ENCODE measurements at places on chromosomes 2 and 18.
A peak's percentile ranks its signal among the peaks of the same experiment; 100 is the strongest.

DNA sequence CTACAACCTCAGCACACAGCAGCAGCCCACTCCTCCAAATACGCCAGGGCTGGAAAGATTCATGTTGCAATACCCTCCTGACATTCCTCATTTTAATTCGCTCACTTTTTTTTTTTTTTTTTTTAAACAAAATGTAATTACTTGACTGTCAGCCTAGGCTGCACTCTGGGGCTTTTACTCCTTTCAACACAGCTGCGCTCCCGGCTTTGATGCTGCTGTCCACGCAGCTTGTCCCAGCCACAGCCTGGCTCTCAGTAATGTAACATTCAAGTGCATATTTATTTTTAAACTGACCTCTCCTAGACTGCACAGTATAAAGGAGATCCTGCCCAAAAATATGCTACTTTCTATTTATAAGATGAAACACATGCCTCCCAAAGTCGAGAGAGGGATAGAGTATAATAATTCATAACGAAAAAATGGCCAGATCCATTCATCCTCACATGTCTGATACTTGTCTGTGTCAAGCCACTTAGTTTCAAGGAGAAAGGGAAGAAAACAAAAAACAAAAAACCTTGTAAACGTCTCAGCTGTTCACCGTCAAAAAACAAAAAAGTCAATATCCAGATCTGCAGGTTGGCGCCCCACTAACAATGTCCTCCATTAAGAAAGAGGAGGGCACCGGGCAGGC is 949 bp downstream of the CDC42EP3 start:
- DNase-seq = no peak

DNA sequence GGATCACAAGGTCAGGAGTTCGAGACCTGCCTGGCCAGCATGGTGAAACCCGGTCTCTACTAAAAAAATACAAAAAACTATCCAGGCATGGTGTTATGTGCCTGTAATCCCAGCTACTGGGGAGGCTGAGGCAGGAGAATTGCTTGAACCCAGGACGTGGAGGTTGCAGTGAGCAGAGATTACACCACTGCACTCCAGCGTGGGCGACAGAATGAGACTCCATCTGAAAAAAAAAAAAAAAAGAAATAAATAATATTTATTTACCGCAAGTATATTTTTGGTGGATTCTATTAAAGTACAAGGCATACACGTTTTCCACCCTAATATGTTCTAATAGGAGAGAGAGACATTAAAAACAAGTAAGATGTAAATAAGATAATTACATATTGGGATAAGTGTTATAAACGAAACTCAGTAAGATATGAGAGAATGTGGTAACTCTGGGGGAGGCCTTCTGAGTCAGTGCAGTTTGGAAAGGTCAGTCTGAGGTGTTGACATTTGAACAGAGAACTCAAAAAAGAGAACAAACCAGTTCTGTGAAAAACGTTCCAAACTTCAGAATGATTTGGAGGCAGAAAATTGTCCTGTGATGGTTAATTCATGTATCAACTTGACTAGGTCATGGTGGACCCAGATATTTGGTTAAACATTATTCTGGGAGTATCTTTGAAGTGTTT is 8.8 kb upstream of the POLI start:
- no peak for DNase-seq

- no peak for DNase-seq
Observed at GRCh38 chr2:222433332-222434173, 9.2 kb downstream of the SGPP2 start.

GRCh38 chr2:225013425-225014365 is 28.6 kb downstream of the DOCK10 start:
- no peak for DNase-seq

- DNase-seq = no peak
Observed at GRCh38 chr18:79540161-79540903, 139.3 kb upstream of the CTDP1 start.

- DNase-seq = peak; percentile 30
Observed at GRCh38 chr2:157055660-157056199, 201.8 kb upstream of the GALNT5 start.

DNA sequence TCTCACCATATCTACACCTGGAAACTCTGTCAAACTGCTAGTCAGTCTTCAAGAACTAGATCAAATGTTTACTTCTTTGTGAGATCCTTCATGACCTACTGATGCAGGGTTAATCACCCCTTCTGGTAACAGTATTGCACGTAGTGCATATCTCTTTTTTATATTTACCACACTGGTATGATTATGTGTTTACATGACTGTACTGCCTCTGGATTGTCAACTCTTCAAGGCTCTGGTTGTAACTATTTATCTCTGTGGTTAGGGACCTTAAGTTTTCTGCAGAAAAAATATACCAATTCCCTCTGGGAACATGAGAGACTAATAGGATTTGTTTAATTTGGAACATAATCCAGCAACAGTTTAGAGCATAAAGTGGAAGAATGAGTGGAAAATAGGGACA is 135.5 kb downstream of the PDE1A start:
- no peak for DNase-seq

- DNase-seq = no peak
Observed at GRCh38 chr2:96527286-96528005, 9.1 kb upstream of the ARID5A start.

DNA sequence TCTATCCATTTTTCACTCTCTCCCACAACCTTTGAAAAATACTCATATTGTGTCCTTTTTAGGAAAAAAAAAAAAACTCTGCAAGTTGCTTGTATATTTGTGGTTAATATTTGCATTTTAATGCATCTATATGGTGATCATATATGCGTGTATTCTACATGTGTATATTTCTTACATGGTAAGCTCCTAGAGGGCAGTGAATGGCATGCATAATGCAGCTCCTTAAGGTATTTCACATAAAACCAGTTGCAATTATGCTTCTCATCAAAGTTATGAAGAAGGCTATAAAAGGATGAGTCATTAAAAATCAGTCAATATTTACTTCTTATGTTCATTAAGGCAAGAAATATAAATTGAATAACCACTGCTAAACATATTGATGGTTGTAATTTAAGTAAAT is 100.8 kb downstream of the LRP1B start:
- no peak for DNase-seq

GRCh38 chr2:217462121-217462520 is 540.7 kb downstream of the TNS1 start:
- DNase-seq = no peak

DNA sequence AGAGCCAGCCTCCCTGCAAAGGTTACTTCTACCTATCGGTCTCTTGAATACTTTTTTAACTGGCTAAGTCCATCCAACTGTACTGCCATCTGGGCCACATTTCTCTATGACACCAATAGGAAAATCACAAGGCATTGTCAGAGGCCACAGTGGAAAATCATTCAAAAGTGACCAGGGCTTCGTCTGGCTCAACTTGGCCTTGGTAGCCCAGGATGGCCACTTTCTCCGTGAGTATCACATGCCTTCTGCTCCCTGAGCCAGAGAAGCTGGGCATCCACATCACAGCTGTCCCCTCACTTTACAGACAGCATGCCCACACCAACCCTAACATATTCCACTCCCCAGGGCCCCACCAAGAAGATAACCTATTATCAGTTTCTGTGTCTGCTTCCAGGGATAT is 5.8 kb downstream of the CIB4 start:
- DNase-seq = no peak

DNA sequence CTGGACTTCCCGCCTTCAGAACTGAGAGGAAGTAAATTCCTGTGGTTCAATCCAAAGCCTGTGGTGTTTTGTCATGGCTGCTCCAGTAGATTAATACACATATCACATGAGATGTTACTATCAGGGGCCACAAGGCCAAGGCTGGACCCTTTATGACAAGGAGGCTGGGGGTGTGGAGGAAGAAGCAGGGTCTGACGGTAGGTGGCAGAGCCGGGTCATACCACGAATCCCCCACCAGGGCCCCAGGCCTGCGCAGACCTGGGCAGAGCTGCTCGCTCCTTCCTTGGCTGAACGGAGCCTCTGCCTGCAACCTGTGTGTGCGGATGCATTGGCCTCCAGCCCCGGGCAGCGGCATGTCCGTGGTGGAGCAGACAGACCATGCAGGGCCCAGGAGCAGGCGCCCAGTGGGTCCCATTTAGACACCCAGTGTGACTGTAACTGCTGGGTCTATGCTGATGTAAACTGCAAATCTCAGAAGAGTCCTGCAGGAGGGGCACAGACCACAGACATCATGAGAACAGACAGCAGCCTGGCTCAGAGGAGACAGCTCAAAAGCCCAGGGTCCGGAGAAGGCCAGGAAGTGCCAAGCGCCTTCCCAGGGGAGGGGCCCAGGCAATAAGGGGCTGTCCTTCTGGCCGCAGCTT is 155.2 kb downstream of the PXDN start:
- no peak for DNase-seq

DNA sequence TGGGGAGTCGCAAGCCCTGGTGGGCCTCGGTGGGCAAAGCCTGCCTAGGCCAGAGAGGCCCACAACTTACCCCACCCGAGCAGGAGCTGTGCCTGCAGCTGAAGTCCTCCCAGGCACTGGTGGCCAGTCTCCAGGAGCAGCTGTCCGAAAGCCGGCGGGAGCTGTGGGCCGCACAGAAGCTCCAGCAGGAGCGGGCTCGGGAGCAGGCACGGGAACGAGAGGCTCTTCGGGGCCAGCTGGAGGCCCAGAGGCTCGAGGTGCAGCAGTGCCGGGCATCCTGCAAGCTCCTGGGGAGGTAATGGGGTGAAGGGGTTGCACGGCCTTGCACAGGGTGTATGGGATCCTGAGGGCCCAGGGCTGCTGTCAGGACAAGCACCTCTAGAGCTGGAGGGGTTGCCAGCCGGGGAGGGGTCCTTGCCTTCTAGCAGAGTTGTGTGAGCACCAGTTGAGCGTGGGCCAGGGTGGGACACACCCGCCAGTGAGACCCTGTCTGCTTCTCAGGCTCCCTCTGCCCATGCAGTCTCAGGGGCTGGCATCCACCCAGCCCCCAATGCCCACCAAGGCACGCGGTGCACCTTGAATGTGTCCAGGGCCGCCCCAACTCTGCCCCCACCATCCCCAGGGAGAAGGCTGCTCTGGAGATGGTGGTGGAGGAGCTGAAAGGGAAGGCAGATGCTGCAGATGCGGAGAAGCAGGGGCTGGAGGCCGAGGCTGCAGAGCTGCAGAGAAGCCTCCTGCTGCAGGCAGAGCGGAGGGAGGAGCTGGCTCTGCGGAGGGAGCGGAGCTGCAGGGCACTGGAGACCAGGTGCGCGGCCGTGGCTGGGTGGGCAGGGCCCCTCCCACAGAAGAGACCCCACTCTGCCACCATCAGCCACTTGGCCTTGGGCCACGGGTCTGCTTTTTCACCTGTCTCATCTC is 27.2 kb downstream of the CROCC2 start:
- DNase-seq = no peak

GRCh38 chr2:77391119-77391518 is 131.1 kb downstream of the LRRTM4 start:
- no peak for DNase-seq

DNA sequence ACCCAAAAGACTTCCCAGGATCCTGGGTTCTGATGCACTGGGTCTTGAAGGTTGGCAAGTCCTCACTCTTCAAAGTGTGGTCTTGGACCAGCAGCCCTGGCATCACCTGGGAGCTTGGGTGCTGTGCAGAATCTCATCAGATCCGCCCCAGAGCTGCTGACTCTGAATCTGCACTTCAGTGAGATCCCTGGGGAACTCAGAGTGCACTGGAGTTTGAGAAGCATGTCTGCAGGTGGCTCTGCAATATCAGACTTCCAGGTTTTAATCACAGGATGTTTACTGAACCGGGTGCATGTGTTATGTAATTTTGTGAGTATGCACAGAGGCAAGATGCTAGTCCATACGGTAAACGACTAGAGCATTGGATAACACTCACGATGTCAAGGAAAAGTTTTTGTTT is 58.0 kb upstream of the BOD1L2 start:
- no peak for DNase-seq

GRCh38 chr18:50649821-50650220 is 89.9 kb downstream of the MAPK4 start:
- no peak for DNase-seq

- DNase-seq = no peak
Observed at GRCh38 chr2:74526649-74527230, 709 bp upstream of the DQX1 start.

DNA sequence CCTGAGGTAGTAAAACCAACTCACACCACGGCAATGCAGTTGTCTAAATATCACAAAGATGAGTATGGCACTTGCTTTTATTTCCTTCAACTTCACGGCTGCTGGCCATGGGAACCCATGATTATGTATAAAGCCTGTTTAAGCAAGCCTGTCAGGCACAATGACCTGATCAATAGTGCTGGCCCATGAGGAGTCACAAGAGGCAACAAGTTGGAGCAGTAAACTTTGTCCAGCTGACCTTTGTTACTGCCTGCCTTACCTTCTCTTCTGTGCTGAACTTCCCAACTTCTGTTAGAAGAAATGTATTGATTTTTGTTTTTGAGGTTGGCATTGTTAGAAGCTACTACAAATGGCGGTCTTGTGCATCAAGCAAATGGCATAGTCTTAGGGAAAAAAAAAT is 151.9 kb downstream of the RAB3GAP1 start:
- DNase-seq = no peak

DNA sequence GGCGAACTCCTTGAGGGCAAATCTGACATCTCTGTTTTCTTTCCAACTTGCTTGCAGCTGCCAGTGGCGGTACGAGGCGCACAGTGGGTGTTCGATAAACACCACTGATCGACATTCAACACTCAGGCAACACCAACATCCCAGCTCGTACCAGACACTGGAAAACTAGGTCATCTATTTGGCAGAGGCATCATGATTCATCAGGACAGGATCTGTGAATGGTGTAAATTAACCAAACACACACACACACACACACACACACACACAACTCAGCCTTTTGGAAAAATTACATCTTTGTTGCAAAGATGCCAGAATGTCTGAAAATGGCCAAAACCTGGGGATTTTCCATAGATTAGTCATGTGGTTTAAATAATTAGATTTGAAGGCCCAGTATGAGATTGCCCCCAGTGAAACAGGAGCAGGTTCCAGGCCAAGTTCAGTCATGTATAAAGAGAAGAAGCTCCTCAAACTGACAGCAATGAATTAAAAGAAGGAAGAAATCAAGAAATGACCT is 150.5 kb upstream of the NCKAP5 start:
- peak; percentile 82 for DNase-seq

DNA sequence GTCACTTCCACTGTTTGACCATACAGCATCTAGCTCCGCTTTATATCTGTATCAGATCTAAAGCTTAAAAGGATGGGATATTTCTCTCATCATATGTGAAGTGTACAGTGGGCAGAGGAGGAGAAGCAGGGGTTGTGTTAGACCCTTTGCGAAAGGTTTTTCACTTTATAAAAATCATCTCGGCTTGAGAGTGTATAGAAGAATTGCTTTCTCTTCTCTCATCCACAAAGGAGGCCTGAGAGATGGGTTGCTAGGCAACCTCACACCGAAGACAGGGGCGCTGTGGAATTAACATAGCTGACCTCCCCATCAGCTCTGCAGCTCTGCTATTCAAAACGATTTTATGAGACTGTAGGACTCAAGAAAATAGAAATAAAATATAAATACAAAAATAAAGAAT is 70.2 kb upstream of the GALNT3 start:
- no peak for DNase-seq

GRCh38 chr2:199457147-199458008 is at the start of gene SATB2:
Gene SATB2 (minus strand): TSS chr2:199457939. CDS start chr2:199456037, 1,902 bp downstream.
- peak; percentile 74 for DNase-seq

GRCh38 chr18:45954070-45954934 is 12.8 kb downstream of the EPG5 start:
- DNase-seq = peak; percentile 89
